ENCODE measurements at places on chromosomes 5 and 9.

DNA sequence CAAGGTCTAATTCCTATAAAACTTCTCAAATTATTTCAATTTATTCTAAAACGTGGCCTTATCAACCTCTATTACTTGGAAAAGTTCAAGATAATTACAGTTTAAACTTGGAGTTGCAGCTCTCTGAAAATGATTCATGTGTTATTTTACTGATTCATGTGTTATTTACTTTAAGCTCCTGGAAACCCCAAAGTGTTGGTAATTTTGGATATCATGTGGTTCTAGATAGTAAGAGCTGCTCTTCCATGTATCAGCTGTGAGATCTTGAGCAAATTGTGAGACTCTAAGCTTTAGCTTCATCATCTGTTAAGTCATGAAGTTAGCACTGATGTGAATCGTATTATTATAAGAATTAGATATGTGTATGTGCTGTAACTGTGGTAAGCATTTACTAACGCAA lies 749.2 kb downstream of the TLE4 start:
- DNase-seq, result no peak

GRCh38 chr9:7121055-7121454 lies 363.3 kb downstream of the KDM4C start:
- DNase-seq, result no peak

DNA sequence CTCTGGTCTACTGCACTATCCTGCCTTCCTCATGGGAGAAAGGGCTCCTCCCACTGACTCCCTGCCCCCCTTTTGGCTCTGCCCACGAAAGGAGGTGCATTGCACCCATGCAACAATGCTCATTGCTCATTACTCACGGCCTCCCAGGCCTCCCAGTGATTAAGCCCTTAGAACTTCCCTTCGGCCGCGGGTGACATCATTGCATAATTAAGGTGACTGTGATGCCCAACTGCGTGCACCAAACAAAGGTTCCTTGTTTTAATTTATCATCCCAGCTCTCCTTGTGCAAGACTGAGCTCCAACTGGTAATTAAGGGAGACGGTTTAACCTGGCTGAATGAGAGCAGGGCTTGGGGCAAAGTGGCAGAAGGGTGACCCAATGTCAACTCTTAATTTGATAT lies 180.4 kb downstream of the GAS1 start:
- DNase-seq, result no peak

- no peak for DNase-seq
Measured at GRCh38 chr5:167525004-167525403, 766.4 kb upstream of the WWC1 start.

GRCh38 chr9:121242219-121242958 lies 25.6 kb upstream of the GSN start:
- DNase-seq, result no peak

DNA sequence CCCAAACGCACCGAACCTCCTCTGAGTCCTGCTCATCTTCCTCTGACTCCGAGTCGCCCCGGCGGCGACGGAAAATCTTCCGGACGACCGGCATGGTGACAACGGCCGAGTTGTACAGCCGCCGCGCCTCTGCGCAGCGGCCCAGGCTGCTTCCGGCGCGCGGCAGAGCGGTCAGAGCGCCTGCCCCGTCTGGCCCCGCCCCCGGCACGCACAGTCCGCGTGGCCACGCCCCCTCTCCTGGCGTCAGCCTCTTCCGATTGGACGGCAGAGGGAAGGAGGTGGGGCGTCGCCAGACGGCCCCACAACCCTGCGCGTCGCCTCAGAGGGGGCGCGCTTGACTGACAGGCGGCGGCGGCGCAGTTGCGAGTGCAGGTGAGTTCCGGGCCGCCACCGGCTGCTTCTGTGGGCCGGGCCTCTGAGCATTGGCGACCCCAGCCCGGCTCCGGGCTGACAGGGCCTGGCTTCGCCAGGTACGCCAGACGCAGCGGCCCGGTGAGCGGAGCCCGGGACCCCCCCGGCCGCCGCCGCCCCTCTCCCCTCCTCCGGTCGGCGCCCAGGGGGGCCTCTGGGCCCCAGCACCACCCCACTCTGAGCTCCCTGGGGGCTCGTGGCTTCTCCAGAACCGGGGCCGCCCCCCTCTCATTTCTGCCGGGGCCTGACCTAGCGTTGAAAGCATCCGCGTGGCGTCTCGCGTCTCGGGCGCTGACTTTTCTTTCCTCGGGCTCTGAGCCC lies at the start of the genes C9orf78 and USP20:
Gene C9orf78, minus strand, starts transcription at position 148 of the 732 bp plus-strand sequence. Its CDS starts 54 bp downstream, at position 94.
Gene USP20, plus strand, starts transcription at position 331 of the 732 bp plus-strand sequence. CDS start 17,098 bp downstream, outside the sequence.
- peak; percentile 97 for DNase-seq

DNA sequence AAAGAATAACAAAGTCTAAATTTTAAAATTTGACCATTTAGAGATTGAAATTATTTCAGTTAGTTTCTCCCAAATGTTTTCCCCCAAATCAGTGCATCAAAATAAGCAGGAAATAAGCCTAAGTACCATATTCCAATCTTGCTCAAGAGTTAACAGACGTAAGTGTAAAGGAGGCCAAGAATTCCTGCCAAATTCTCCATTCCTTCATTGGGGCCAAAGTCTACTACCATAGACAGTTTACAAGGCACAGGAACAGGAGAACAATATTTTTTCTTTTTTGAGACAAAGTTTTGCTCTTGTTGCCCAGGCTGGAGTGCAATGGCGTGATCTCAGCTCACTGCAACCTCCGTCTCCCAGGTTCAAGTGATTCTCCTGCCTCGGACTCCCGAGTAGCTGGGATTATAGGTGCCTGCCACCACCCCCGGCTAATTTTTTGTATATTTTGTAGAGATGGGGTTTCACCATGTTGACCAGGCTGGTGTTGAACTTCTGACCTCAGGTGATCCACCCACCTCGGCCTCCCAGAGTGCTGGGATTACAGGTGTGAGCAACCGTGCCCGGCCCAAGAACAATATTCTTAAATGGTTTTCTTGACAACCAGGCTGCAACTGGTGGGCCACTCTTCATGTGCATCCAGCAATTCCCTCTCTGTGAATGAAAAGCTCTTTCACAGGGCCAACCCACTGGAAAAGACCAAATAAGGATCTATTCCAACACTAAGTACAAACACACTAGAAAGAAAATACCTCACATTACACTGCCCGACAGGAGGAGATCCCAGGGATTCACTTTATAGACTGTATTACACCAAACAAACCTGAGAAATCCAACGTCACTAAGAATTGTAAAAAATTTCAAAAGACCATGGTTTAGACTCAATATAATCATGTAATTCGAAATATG lies 127.7 kb downstream of the MAPKAP1 start:
- no peak for DNase-seq

GRCh38 chr9:118236625-118237024 lies 532.4 kb downstream of the TLR4 start:
- DNase-seq, result no peak

- no peak for DNase-seq
Measured at GRCh38 chr5:124652514-124652819, 94.0 kb downstream of the ZNF608 start.

DNA sequence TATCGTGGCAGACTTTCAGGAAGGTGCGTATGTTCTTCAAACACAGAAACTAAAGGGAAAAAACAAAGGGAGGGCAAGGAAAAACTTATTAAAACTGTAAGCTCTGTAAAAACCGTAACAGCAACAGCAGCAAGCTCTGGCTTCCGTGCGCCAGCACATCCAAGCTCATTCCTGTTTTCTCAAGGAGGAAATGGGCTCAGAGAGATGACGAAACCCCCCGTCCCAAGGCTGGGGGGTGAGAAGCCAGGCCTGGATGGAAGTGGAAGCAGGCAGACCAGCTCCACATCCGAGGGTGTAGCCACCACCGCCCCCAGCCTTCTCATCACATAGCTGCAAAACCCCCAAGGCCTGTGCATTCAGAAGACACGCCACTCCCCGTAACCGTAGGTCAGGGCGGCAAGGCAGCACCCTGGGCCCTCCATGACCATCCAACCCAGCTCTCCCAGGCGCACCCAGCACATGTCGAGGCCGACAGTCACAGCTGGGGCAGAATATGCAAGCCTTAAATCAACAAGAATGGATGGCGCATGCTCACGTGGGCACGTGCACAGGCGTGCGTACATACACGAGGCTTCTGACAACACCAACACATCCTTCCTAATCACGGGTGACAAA lies 52.8 kb downstream of the VAV2 start:
- DNase-seq, result no peak

DNA sequence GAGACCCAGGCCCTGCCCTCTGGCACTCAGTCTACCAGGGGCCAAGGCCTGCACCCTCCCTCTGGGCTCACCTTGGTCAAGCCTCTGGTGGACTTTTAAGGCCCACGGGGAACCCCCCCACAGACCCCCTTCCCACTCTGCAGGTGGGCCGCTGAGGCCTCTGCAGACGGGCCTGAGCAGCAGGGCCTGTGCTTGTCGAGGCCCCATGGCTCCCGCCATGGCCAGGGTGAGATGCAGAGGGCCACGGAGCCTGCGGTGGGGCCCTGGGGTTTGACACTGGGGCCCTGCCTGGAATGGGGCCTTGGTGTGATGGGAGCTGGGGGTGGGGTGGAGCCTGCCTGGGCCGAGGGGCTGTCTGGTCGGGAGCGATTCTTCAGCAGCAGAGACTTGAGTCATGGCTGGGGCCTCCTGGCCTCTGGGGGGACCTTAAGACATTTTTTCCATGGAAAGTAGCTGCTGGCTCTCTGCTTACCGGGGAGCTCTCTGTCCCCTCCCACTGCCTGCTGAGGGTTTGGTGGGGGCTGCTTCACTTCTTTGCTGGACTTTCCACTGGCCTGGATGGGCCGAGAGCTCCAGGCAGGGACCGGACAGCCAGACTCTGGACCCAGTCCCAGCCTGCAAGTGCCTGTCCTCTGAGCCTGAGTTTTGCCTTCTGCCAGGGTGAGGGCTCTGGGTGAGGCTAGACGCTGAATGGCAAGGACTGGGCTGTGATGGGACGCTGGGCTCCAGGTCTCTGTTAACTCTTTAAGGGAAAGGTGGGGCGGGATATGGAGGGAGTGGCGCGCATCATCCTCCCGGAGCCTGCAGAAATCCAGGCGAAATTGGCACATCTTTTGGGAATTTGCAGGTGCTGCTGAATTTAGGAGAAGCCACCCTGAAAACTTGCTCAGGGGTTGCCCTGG lies 132.2 kb downstream of the RXRA start:
- peak; percentile 90 for DNase-seq

- no peak for DNase-seq
Measured at GRCh38 chr5:163497315-163497714, 8.1 kb upstream of the MAT2B start.

DNA sequence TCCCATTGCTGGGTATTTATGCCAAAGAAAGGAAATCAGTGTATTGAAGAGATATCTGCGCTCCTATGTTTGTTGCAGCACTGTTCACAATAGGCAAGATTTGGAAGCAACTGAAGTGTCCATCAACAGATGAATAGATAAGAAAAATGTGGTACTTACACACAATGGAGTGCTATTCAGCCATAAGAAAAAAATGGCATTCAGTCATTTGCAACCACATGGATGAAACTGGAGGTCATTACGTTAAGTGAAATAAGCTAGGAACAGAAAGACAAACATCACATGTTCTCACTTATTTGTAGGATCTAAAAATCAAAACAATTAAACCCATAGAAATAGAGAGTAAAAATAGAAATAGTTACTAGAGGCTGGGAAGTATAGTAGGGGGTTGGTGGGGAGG lies 1133.1 kb upstream of the ACO1 start:
- no peak for DNase-seq

GRCh38 chr5:135546101-135546500 lies 10.3 kb upstream of the NEUROG1 start:
- no peak for DNase-seq

DNA sequence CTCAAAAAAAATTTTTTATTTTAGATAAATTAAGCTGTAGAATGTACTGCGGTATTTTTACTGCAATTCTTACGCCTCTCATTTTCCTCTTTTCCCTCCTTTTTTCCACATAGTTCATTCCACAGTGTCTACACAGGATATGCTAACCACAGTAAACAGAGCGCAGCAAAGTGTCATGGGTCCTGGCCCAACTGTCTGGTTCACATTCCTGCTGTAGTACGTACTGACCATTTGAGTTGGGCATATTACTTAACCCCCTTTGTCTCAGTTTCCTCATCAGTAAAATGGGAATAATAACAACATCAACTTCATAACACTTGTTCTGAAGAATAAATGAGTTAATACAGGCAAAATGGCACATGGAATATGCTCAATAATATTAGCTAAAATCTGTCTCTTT lies 41.6 kb downstream of the SLC44A1 start:
- DNase-seq, result no peak

DNA sequence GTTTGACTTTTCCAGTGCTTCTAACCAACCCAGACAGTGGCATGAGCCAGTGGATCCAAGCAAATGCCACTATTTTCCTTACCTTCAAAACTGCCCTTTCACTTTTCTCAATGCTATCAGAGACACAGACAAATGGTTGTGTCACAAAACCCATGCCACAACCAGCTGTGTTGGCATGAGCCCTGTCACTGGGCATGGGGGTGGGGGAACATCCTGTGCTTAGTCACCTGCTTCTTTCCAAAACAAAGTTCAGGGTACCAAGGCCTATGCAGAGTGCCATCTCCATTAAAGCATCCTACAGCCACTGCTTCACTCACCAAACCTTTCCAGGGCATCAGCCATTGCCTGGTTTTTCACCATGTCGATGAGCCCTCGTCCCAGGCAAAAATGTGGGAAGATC lies 30.1 kb downstream of the NIPSNAP3B start:
- DNase-seq, result no peak

GRCh38 chr9:89448381-89448780 lies 49.5 kb downstream of the SEMA4D start:
- DNase-seq, result no peak

DNA sequence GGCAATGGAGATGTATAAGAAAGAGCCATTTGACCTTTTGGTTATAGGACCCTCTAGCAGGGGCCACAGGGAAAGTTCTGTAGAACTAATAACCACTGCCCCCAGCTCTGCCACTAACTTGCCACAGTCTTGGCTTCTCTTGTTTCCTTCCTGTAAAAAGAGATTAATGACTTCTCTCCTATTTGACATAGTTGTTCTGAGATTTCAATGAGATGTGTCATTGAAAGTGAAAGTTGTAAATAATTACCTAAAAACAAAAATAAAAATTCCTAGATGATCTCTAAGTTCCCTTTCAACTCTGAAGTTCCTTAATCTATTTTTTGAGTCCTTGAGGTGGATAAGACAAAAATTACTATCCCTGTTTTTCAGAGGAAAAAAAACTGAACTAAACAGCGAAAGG lies 1.4 kb upstream of the KIF12 start:
- DNase-seq, result no peak

DNA sequence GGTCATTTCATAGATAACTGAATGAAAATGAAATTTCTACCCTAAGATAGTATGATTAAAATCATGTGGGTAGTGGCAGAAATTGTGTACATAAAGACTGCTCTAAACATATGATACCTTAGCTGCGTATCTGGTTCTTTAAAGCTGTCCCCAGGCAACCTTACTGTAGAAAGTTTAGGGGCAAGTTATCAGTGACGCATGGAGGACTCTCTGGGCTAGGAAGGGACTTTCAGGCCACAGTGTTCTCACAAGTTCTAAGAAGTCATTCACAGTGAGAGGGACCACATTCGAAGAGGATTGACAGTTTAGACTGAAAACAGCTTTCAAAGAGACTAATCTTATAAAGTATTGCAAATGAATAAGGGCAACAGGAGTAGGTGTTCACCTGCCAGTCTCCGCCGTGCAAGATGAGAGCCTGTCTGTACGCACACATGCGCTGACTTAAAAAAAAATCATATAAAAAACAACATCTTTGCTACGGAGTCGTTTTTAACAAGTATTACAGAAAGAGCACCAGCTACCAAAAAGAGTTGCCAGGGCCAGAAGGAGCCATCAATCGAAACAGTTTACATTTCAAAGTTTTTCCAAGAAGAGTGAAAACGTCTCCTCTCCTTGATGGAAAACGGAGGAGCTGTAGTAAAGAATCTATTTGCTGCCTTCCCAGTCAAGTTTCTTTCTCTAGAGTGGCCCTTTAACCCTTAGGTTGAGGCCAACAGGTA lies 146.3 kb downstream of the CETN3 start:
- no peak for DNase-seq

GRCh38 chr5:10354048-10354872 lies 765 bp downstream of the MARCHF6 start:
- DNase-seq, result peak; percentile 79

Data from right hindlimb (tissue), 1 donor.